ENCODE measurements at places on chromosomes 1 and 21. TPM values are rescaled to one million over a fixed set of nuclear protein-coding genes. Genes with fewer than 3 reads are reported as not detected.

DNA sequence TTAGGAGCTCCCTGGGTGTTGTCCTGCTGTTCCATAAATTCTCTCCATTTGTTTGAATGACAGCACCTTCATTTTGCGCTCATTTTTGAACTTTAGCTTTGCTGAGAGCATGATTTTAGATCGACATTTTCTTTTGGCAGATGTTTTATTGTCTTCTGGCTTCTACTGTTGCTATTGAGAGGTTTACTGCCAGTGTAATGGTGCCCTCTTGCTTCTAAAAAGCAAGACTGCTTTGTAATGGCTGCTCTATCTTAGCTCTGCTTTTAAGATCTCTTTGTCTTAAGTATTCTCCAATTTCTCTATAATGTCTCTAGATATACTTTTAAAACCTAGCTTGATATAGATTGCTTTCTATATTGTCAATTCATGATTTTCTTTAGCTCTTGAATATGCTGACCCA is 27.8 kb downstream of the THEM4 start:
- no peak for DNase-seq

GRCh38 chr1:177130451-177130945 is 34.0 kb downstream of the ASTN1 start:
- DNase-seq: no peak

DNA sequence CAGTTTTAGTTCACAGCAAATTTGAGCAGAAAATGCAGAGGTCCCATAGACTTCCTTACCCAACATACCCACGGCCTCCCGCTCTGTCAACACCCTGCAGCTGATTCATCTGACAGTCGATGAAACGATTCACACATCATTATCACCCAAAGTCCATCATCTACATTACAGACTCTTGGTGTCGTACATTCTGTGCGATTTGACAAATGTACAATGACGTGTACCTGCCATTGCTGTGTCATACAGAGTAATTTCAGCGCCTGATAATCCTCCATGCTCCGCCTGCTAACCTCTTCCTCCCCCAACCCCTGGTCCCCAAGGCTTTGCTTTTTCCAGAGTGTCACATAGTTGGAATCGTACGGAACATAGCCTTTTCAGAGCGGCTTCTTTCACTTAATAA is 94.7 kb upstream of the SLC25A33 start:
- no peak for DNase-seq

DNA sequence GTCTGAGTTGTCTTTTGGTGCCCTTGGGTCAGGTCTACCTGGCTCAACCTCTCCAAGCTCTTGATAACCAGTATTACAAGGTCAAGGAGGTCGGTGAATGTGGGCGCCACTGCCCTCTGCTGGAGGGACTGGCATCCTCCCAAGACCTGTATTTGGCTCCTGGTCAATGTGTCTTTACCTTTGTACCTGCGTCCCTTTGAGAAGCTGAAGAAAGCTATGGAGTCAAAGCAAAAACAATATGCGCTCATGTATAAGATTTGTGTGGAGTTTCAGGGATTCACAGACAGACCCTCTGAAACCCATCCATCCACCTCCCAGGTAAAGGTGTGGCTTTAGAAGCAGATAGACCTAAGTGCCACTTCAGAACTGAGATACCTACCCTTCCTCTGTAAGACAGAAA is 61.8 kb upstream of the NBL1 start:
- peak; percentile 84 for DNase-seq

DNA sequence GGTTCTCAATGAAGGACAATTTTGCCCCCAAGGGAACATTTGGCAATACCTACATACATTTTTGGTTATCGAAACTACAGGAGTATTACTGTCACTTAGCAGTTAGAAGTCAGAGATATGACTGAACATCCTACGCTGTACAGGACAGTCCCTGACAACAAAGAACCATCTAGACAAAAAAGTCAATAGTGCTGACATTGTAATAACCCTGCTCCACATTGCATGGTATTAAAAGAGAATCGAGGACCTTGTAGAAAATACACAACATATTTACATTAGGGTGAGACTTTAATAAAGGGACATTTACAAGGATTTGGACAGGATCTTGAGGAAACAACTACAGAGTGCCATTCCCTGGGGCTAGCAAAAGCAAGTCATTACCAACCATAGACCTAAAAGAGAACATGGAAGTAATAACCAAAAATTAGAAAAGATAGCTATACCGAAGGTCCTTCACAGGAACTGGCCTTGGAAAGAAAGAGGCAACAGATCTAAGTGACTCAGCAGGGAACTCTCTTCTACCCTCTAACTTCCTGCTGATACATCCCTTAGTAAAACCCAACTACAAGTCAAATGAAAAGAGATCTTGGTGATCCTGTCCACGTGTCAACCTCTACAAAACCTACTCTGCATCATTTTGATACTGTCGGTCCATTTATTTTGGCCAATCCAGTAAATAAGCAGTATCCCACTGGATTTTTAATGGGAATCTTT is 40.2 kb downstream of the ANGPTL3 start:
- DNase-seq: no peak

- no peak for DNase-seq
Measured at GRCh38 chr1:116628448-116628847, 39.1 kb downstream of the IGSF3 start.

DNA sequence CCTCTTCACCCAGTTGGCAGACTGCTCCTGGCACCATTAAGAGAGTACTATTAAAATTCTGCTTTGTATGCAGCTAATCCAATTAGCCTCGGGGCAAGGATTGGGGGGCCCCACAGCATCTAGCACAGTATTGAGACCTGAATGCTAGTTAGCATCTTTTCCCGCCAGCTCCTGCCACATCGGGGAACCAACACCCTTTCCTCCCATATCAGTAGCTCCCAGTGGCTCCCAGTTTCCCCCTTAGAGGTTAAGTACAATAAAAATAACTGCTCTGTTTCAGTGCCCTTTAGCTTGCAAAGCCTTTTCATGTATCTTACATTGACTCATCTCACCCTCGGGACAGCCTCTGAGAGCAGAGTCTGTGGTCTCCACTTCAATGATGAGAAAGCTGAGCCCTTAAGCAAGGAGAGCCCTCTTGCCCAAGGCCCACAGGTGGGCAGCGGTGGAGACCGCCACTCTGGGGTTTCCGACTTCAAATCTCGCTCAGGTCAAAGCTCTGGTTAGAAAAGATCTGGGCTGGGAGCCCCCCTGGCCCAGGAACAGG is 4.2 kb upstream of the PMVK start:
- DNase-seq: no peak

DNA sequence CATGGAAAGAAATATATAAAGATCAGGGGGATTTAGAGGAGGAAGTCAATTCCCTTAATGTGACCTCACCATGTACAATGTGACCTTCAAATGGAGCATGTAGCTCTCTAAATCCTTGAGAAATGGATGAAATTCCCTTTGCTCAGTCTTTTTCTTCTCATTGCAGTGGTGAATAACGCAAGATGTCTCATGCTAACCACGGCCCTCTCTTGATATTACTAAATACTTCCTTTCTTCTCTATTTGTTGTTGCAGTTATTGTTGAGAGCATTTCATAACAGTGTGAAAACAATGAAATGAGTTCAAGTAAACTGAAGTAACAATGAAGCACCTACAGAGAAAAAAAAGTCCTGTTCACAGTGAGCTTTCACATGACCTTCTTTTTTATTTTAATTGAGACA is 55.6 kb downstream of the ZNF281 start:
- DNase-seq: no peak

- DNase-seq: peak; percentile 67
Measured at GRCh38 chr1:64687725-64688327, 57.0 kb upstream of the RAVER2 start.

DNA sequence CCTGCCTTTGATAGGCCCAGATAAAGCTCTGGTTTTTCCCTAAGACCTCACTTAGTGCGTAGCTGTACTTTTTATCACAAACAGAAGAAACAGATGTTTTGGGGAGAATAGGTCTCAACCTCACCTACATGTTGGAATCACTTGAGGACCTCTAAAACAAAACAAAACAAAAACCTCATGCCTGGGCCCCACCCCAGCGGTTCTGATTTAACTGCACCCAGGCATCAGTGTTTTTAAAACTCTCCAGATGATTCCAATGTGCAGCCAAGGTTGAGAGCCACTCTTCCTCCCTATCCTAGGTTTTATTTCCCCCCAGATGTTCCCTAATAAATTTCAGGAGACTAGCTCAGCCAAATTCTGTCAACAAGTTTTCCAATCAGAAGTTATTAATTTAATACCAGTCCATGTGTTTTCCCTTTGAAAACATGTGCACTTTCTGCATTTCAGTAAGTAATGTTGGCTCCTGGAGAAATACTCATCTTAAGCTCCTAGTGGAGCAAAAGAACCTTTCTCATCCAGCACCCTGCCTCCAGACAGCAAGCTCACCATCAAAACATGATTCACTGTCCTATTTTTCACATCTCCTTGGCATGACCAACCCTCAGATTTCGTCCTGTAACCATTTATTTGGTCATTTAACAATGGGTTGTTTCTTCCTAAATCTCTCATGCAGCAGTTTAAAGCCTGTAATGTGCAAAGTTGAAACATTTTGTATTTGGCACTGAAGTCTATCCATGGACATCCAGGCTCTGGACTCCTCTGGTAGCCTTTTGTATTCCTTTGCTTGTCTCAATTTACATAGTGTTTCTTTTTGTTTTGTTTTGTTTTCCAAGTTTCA is 27.5 kb downstream of the LRRC8C start:
- DNase-seq: no peak

DNA sequence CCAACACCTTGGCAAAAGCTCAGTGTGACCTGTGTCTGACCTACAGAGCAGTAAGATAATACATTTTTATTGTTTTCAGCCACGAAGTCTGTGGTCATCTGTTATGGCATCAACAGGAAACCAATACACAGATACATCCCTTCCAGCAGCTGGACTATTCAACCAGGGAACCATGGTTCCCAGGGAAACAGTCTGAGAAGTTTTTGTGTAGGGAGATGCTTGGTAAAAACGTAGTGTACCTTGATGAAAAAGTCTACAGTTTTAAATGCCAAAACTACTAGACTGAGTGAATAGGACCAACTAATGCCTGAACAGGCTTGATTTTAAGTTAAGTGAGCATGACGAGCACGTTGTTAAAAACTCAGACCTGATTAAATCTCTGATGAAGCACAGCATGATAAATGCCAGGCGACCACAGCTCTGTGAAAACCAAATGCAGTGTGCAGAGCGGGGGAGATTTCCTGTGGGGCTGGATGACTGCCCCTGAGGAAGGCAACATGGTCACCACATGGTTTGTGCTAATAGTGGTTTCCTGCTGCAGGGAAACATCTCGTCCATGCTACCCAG is 228.9 kb downstream of the TNR start:
- peak; percentile 52 for DNase-seq

GRCh38 chr1:170803711-170804110 is 131.6 kb upstream of the MROH9 start:
- DNase-seq: no peak

GRCh38 chr1:167212025-167212424 is 8.7 kb upstream of the POU2F1 start:
- DNase-seq: no peak

- peak; percentile 51 for DNase-seq
Measured at GRCh38 chr1:27656157-27656893, 15.7 kb downstream of the IFI6 start.

DNA sequence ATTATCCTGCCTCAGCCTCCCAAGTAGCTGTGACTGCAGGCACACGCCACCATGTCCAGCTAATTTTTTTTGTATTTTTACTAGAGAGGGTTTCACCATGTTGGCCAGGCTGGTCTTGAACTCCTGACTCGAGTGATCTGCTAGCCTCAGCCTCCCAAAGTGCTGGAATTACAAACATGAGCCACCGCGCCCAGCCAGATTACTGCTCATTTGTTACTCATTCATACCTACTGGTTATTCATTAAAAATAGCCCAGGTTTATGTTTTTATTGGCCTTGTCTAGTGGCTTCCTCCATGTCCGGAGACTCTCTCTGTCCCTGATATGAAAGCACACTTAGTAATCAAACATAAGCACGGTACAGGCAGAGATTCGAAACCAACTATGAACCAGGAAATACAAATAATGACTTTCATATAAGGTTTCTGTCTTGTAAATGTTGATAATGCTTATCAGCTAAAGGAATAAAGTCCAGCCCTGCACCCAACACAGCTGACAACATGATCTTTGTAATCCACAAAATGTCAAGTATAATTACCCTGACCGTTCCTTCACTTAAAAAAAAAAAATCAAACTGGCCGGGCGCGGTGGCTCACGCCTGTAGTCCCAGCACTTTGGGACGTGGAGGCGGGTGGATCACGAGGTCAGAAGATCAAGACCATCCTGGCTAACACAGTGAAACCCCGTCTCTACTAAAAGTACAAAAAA is 50.4 kb upstream of the CXADR start:
- peak; percentile 86 for DNase-seq

- DNase-seq: no peak
Measured at GRCh38 chr1:59750328-59751003, 64.3 kb upstream of the HOOK1 start.

- peak; percentile 51 for DNase-seq
Measured at GRCh38 chr1:8238141-8239038, 79.5 kb upstream of the SLC45A1 start.

DNA sequence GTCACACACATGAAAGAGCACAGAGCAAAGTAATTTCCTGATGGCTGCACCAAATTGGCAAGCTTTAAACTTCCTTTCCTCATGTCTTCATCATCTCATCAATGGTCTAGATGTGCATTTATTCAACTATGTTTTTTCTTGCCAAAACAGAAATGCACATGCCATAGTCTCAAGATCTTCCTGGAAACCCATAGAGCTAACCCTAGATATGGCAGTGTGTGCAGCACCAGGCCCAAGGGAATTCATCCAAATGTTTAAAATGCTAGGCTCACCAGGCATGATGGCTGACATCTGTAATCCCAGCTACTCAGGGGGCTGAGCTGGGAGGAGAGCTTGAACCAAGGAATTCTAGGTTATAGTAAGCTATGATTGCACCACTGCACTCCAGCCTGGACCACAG is 31.2 kb upstream of the PALMD start:
- no peak for DNase-seq

GRCh38 chr1:147072482-147073432 is 99.5 kb downstream of the PRKAB2 start:
- peak; percentile 43 for DNase-seq

- no peak for DNase-seq
Measured at GRCh38 chr1:181028196-181028595, 5.5 kb upstream of the STX6 start.

- no peak for DNase-seq
Measured at GRCh38 chr1:85274969-85275453, 1.4 kb downstream of the BCL10 start.

DNA sequence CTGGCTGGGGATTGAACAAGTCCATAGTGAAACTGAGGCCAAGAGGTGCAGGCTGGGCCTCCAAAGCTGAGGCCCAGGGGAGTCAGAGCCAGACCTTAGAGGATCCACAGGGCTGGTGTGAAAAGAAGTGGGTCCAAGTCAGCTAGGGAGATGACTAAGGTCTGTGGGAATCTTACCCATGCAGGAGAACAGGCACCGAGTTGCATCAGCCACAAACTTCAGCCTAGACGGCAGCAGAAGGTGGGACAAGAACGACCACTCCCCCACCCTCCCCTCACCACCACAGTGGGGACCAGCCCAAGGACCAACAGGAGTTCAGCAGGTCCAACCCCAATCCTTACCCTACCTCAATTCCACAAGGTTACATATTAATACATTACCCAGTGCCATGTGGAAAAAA is 282.3 kb downstream of the TTLL7 start:
- no peak for DNase-seq

TIAM1 gene
- 4.1 TPM for total RNA-seq

TMEM52 gene
- not detected for total RNA-seq

SCAMP3 gene
- total RNA-seq: 31.6 TPM

MYBPH gene
- total RNA-seq: not detected

ADGRL2 gene
- total RNA-seq: 173 TPM

TNNI3K gene
- total RNA-seq: not detected

PTPN7 gene
- 4.0 TPM for total RNA-seq

KRTAP11-1 gene
- not detected for total RNA-seq

SF3B4 gene
- 16.9 TPM for total RNA-seq

OPRD1 gene
- total RNA-seq: 0.37 TPM

FCRL6 gene
- total RNA-seq: not detected

ASAP3 gene
- 70.1 TPM for total RNA-seq

FMO4 gene
- total RNA-seq: not detected

All from stomach (tissue), 19 donors.